ENCODE measurements at places on chromosomes 7 and 10.

GRCh38 chr10:115936926-115937767, 335.9 kb downstream of the GFRA1 start:
- DNase-seq, result no peak

DNA sequence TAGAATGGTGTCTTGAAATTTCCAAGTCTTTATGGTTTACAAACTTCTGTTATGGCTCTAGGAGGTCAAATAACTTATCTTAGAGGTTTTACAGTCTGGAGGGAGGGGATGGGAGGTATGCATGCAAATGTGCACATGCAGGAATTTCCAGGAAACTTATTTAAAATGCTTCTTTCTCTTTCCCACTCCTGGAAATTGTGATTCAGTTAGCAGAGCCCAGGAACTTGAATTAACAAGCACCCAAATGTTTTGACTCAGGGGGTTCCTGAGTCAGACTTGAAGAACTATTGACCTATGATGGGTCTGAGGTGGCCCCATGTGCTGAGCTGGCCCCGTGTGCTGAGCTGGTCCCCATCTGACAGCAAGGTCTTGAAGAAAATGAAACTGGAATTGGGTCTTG, 669.4 kb downstream of the INHBA start:
- DNase-seq, result no peak

- no peak for DNase-seq
Observed at GRCh38 chr7:88395715-88396114, 89.0 kb upstream of the STEAP4 start.

- DNase-seq, result no peak
Observed at GRCh38 chr7:107982042-107982840, 20.7 kb downstream of the LAMB1 start.

GRCh38 chr7:141880960-141881359, 35.2 kb upstream of the OR9A4 start:
- no peak for DNase-seq

GRCh38 chr7:155426543-155427410, 31.2 kb upstream of the EN2 start:
- DNase-seq, result no peak

DNA sequence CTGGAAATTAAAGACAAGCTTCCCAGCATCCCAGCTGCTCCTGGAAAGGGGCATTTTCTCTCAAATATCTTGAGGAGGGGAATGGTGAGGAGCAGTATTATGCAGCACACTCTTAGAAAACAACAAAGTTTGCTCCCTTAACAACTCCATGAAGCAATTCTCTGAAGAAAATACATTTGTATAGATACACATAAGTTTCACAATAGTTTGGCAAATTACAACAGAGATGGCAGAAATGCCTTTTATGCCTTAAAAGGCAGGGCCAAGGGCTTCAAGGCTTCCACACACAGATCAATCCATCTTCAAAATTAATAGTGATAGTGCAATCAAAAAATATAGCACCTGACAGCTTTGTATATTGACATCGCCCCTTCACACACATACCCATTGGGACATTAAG, 12.2 kb downstream of the DGKI start:
- DNase-seq, result no peak

- no peak for DNase-seq
Observed at GRCh38 chr10:51569467-51569866, 129.9 kb downstream of the CSTF2T start.

DNA sequence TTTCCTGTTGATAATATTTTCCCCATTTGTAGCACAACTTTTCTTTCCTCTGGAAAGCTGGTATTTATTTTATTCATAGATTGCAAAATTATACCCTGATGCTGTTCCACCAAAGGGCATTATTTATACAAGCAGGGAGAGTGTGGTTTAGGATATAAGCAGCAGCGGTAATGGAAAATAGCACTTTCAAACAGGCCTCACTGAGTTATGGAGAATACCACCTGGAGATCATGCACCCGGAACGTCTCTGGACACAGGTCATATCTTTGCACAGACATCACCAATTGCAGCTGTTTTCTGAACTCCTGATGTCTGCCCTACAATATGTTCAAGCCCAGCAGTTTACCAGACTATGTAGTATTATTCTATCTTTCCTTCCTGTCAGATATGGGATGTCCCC, 2.0 kb upstream of the CALD1 start:
- no peak for DNase-seq

- DNase-seq, result no peak
Observed at GRCh38 chr10:28137907-28138880, 139.3 kb upstream of the ODAD2 start.

DNA sequence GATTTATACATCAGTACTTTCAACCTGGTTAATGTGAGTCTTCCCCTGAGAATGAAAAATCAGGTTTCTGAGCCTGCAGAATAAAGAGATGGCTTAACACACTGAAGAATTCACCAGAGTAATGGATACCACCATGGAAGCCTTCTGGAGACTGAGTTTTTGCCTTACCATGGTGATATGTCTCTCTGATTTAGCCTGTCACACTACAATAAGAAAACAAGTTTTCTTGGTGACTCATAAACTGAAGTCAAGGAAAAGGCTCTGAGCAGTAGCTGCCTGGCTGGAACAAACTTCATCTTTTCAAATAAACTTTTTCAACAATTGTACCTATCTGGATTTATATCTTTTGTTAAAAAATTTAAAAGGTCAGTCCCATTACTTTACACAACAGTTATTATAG, 229.0 kb downstream of the PRPF18 start:
- DNase-seq, result no peak

- no peak for DNase-seq
Observed at GRCh38 chr7:207418-208129, 15.2 kb downstream of the FAM20C start.

- DNase-seq, result no peak
Observed at GRCh38 chr7:79774150-79774549, 320.7 kb upstream of the MAGI2 start.

- no peak for DNase-seq
Observed at GRCh38 chr7:69526570-69526969, 71.7 kb upstream of the AUTS2 start.

- no peak for DNase-seq
Observed at GRCh38 chr7:91614431-91614830, 266.1 kb downstream of the MTERF1 start.

DNA sequence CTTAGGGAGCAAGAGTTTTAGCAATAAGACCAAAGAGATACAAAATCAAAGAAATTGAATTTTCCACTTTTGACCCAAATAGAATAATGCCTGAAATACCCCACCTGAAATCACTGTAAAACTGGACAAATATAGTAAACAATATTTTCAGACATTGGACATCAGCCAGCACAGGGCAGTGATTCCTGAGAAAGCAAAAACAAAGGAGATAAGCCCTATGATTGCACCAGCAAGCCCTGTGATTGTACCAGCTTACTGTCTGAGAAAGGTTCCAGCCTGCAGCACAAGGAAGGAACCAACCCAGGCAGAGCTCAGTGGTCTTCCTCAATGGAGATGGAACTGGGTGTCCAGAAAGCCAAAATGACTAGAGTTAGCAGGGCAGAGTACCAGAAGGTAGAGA, 10.3 kb downstream of the TMEM106B start:
- no peak for DNase-seq

DNA sequence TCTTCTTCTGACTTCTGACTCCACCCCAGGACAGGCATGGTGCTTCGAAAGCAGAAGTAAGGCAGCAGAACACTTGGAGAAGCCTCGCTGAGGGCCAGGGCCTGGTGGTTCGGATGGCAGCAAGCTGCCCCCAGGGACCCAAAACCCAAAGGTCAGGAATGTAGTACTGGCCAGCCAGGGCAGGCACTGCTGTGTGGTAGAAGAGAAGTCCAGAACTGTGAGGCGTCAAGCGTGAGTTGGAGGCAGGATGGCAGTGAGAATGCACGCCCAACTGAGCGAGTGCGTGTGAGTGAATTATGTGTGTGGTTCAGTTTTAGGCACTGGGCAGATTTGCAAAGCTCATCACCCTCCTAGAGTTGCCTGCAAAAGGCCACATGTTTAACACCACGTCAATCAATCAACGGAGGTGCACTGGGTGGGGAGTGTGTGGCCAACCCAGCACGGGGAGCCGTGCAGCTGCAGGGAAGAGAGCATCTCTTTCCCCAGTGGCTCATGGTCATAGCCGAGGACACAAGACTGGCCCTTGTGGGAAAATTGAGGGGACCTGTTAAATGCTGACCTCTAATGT, 144.3 kb downstream of the KCNMA1 start:
- no peak for DNase-seq

DNA sequence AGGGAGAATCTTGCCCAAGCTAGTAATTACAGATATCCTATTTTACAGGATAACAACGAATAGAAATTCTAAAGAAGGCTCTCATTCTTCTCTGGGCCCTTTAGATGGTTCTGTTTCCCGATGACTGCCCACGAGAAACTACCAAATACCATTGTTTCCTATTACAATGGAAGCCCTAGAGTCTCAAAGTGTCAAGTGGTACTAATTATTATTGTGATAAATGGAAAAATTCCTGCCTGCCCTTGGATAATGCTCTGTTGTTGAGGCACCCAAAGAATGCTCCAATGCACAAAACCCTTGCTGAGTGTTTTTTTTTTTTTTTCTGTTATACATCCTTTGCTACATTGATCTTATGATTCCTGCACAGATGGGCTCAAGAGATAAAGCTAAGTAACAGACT, 504.5 kb downstream of the XPNPEP1 start:
- DNase-seq, result no peak

DNA sequence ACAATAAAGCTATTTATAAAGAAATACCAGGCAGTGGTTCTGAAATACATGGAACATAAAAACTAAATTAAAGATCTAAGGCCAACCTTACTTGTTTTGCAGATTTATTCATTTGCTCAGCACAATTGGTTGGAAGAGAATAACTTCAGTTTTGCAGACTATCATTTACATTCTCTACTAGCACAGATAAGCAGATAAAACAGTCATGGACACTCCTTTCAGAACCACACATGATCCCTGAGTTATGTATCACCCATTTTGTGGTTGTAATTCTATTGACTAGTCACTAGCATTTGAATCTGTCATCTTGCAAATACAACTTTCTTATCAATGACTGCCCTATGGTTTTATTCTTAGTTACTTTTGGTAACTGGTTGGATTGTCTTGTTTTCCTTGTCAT, 45.1 kb downstream of the PRKAR2B start:
- no peak for DNase-seq

DNA sequence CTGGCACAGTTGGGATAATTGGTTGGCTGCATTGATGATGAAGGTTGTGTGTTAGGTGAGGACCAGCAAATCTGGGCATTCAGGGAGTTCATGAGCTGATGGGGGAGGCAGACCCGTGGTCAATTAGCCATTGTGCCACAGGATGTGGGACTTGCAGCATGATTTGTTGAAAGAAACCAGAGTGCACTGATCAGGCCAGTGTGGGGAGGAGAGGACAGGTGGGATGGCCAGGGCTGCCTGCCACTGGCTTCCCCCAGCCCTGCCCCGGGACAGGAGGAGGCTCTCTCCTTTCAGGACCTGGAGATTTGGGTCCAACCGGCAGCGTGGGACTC, 4.3 kb downstream of the CLIP2 start:
- no peak for DNase-seq

- DNase-seq, result no peak
Observed at GRCh38 chr10:86802473-86803108, 46.2 kb downstream of the BMPR1A start.
